ENCODE measurements at places on chromosomes 2 and 18.

- H3K36me3 ChIP-seq, result no peaks in the 10 kb centered on the region
- no peak overlapping the region for H3K4me3 ChIP-seq
- peaks cover 7% of the 10 kb centered on the region for H3K27me3 ChIP-seq
- no peak overlapping the region for H3K27ac ChIP-seq
- no peak for DNase-seq
These were observed 38.0 kb downstream of the HJURP start for GRCh38 chr2:233816334-233816733.

DNA sequence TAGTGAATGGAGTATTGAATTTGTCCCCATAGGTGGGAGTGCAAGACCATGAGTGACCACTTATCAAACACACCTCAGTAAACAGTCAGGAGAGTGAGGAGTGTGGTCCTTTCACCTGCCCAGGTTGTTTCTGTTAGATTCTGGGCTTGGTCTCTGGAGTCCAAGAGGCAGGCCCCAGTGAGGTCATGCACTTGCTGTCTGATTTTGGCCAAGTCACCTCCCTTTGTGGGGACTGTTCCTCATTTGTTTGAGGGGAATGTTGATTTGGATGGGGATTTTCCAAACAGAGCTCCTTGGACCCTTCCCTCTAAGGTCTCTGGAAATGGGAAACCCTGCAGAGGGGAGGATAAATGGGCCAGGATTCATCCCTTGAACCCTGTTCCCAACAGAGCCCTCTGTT lies 7.3 kb downstream of the IL1RN start:
- no peak for DNase-seq
- no peaks in the 10 kb centered on the region for H3K36me3 ChIP-seq
- no peak overlapping the region for H3K4me3 ChIP-seq
- H3K27me3 ChIP-seq, result no peaks in the 10 kb centered on the region
- no peak overlapping the region for H3K27ac ChIP-seq

DNA sequence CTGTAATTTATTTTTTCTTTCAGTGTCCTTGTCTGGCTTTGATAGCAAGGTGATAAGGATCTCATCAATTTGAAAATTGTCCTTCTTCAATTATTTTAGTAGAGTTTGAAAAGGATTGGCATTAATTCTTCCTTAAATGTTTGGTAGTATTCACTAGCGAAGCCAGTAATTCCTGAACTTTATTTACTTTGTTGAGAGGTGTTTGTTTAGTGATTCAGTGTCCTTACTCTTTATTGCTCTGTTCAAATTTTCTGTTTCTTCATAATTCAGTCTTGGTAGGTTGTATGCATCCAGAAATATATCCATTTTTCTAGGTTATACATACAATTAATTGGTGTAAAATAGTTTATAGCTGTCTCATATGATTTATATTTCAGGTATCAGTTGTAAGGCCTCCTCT lies 676.7 kb upstream of the POU3F3 start:
- no peaks in the 10 kb centered on the region for H3K36me3 ChIP-seq
- no peak overlapping the region for H3K4me3 ChIP-seq
- H3K4me1 ChIP-seq, result no peaks in the 10 kb centered on the region
- H3K27me3 ChIP-seq, result no peaks in the 10 kb centered on the region

GRCh38 chr2:191821078-191821477 lies 25.8 kb downstream of the CAVIN2 start:
- no peaks in the 10 kb centered on the region for H3K36me3 ChIP-seq
- DNase-seq, result no peak
- no peaks in the 10 kb centered on the region for H3K4me1 ChIP-seq
- no peak overlapping the region for H3K27ac ChIP-seq

- peak overlapping the region; percentile 70 for H3K4me3 ChIP-seq
- H3K27ac ChIP-seq, result peak overlapping the region; percentile 94
- no peak for DNase-seq
- H3K36me3 ChIP-seq, result no peaks in the 10 kb centered on the region
- H3K27me3 ChIP-seq, result no peaks in the 10 kb centered on the region
These were observed 162.8 kb downstream of the LDLRAD4 start for GRCh38 chr18:13381331-13381730.

GRCh38 chr2:9297156-9297555 lies 90.5 kb downstream of the ASAP2 start:
- H3K4me1 ChIP-seq, result no peaks in the 10 kb centered on the region
- no peaks in the 10 kb centered on the region for H3K27me3 ChIP-seq
- no peak for DNase-seq
- no peak overlapping the region for H3K27ac ChIP-seq
- H3K4me3 ChIP-seq, result no peak overlapping the region

GRCh38 chr2:236715077-236715476 lies 145.5 kb downstream of the ACKR3 start:
- H3K36me3 ChIP-seq, result no peaks in the 10 kb centered on the region
- H3K27ac ChIP-seq, result no peak overlapping the region
- H3K4me3 ChIP-seq, result no peak overlapping the region
- DNase-seq, result no peak

- peaks cover 72% of the 10 kb centered on the region for H3K4me1 ChIP-seq
- no peak for DNase-seq
- peak overlapping the region; percentile 63 for H3K27ac ChIP-seq
- H3K27me3 ChIP-seq, result no peaks in the 10 kb centered on the region
These were observed 12.1 kb downstream of the DOCK10 start for GRCh38 chr2:225030203-225030602.

- no peak overlapping the region for H3K4me3 ChIP-seq
- H3K27me3 ChIP-seq, result no peaks in the 10 kb centered on the region
- no peak overlapping the region for H3K27ac ChIP-seq
- no peaks in the 10 kb centered on the region for H3K4me1 ChIP-seq
These were observed 304.8 kb upstream of the FSIP2 start for GRCh38 chr2:185433824-185434223.

GRCh38 chr2:218271487-218271797 lies 1.1 kb downstream of the PNKD start:
- peak overlapping the region; percentile 92 for H3K27ac ChIP-seq
- H3K36me3 ChIP-seq, result peaks cover 30% of the 10 kb centered on the region
- DNase-seq, result no peak
- H3K4me1 ChIP-seq, result peaks cover 42% of the 10 kb centered on the region

GRCh38 chr2:237235383-237236095 lies 149.8 kb downstream of the COPS8 start:
- no peak overlapping the region for H3K27ac ChIP-seq
- DNase-seq, result no peak
- H3K4me3 ChIP-seq, result no peak overlapping the region
- peaks cover 9% of the 10 kb centered on the region for H3K27me3 ChIP-seq

DNA sequence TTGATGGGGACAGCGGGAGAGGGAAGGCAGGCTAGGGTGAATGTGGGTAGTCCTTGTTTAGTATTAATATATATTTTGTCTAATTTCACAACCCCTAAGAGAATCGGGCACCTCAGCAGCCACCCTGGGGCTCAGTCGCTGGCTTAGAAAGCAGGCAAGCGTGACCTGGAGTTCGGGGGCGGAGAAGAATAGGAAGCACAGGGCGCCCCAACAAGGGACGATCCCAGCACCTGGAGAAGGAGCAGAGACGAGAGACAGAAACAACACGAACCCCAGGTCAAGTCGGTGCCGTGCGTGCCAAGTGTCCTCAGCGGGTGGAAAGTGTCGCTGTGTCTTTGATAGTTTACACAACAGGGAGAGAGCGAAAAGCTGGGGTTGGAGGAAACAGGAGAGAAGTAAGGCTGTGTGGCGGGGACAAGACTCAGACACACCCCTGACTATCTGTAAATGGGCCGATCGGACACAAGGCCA lies 95.4 kb downstream of the NFATC1 start:
- H3K36me3 ChIP-seq, result peaks cover 26% of the 10 kb centered on the region
- no peaks in the 10 kb centered on the region for H3K27me3 ChIP-seq
- H3K4me1 ChIP-seq, result peaks cover 13% of the 10 kb centered on the region
- no peak overlapping the region for H3K27ac ChIP-seq
- DNase-seq, result no peak

DNA sequence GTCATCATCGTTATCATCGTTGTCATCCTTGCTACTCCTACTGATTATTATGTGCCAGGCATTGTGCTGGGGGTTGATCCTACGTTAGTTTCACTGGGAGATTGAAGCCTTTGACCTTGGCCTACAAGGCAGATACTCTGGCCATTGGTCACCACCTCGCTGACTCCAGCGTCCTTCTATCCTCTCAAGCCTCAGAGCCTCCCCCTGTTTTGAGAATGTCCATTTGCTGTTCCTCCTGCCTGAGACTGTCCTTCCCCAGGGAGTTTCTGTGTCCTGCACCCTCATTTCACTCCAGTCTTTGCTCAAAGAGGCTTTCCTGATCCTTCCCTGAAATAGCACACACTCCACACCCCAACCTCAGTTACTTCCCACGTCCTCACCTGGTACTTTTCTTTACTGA lies 57.8 kb downstream of the ACAA2 start:
- DNase-seq, result no peak
- no peak overlapping the region for H3K27ac ChIP-seq
- no peaks in the 10 kb centered on the region for H3K27me3 ChIP-seq
- no peaks in the 10 kb centered on the region for H3K36me3 ChIP-seq

GRCh38 chr18:959854-960253 lies 55.2 kb downstream of the ADCYAP1 start:
- H3K4me3 ChIP-seq, result no peak overlapping the region
- no peak for DNase-seq
- H3K36me3 ChIP-seq, result no peaks in the 10 kb centered on the region
- H3K27me3 ChIP-seq, result peaks cover 20% of the 10 kb centered on the region
- H3K27ac ChIP-seq, result no peak overlapping the region

DNA sequence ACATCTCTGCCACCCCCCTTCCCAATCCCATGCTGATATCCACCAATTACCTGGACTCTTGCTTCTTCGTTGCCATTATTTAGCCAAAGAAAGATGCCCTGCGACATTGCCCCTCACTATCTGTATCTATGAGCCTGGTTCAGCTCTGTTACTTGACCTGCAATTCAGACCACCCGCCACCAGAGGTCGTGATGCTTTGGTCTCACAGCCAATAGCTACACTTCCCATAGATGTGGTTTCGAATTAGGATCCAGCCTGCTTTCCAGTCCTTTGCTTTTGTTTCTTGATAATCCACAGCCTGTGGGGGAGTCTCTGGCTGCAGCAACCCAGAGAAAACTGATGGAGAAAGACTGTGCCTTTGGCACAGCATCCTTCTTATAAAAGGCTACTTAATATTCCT lies 239.4 kb downstream of the KLHL29 start:
- H3K4me1 ChIP-seq, result no peaks in the 10 kb centered on the region
- no peak overlapping the region for H3K4me3 ChIP-seq
- no peaks in the 10 kb centered on the region for H3K27me3 ChIP-seq
- H3K36me3 ChIP-seq, result peaks cover 3% of the 10 kb centered on the region
- DNase-seq, result peak; percentile 15
- H3K27ac ChIP-seq, result no peak overlapping the region

GRCh38 chr18:27377251-27377650 lies 192.1 kb upstream of the CHST9 start:
- no peaks in the 10 kb centered on the region for H3K4me1 ChIP-seq
- H3K36me3 ChIP-seq, result no peaks in the 10 kb centered on the region

- H3K27ac ChIP-seq, result no peak overlapping the region
- H3K4me3 ChIP-seq, result no peak overlapping the region
- DNase-seq, result no peak
- H3K27me3 ChIP-seq, result no peaks in the 10 kb centered on the region
These were observed 314.5 kb upstream of the MMADHC start for GRCh38 chr2:149902081-149902480.

GRCh38 chr2:132400901-132401240 lies 15.7 kb upstream of the GPR39 start:
- no peaks in the 10 kb centered on the region for H3K4me1 ChIP-seq
- H3K27ac ChIP-seq, result no peak overlapping the region
- H3K36me3 ChIP-seq, result no peaks in the 10 kb centered on the region

GRCh38 chr2:190255676-190256075 lies 64.0 kb downstream of the HIBCH start:
- no peaks in the 10 kb centered on the region for H3K27me3 ChIP-seq
- H3K27ac ChIP-seq, result no peak overlapping the region
- DNase-seq, result no peak
- peaks cover 41% of the 10 kb centered on the region for H3K36me3 ChIP-seq
- no peaks in the 10 kb centered on the region for H3K4me1 ChIP-seq

- no peak for DNase-seq
- H3K27ac ChIP-seq, result no peak overlapping the region
- H3K4me1 ChIP-seq, result no peaks in the 10 kb centered on the region
- peaks cover 7% of the 10 kb centered on the region for H3K27me3 ChIP-seq
- no peaks in the 10 kb centered on the region for H3K36me3 ChIP-seq
- H3K4me3 ChIP-seq, result no peak overlapping the region
These were observed 225.8 kb downstream of the RNF152 start for GRCh38 chr18:61666876-61667590.

GRCh38 chr2:112433932-112434730 lies 686 bp upstream of the RGPD8 start:
- no peaks in the 10 kb centered on the region for H3K36me3 ChIP-seq
- H3K4me3 ChIP-seq, result no peak overlapping the region
- peaks cover 6% of the 10 kb centered on the region for H3K27me3 ChIP-seq
- DNase-seq, result no peak
- no peak overlapping the region for H3K27ac ChIP-seq
- H3K4me1 ChIP-seq, result peaks cover 6% of the 10 kb centered on the region

GRCh38 chr2:109356324-109357035 lies 227.5 kb downstream of the SH3RF3 start:
- no peak overlapping the region for H3K27ac ChIP-seq
- DNase-seq, result no peak
- peaks cover 1% of the 10 kb centered on the region for H3K4me1 ChIP-seq
- no peaks in the 10 kb centered on the region for H3K36me3 ChIP-seq

- no peaks in the 10 kb centered on the region for H3K36me3 ChIP-seq
- DNase-seq, result no peak
- H3K4me1 ChIP-seq, result no peaks in the 10 kb centered on the region
- H3K4me3 ChIP-seq, result no peak overlapping the region
These were observed 181.1 kb downstream of the METTL4 start for GRCh38 chr18:2390158-2390557.

DNA sequence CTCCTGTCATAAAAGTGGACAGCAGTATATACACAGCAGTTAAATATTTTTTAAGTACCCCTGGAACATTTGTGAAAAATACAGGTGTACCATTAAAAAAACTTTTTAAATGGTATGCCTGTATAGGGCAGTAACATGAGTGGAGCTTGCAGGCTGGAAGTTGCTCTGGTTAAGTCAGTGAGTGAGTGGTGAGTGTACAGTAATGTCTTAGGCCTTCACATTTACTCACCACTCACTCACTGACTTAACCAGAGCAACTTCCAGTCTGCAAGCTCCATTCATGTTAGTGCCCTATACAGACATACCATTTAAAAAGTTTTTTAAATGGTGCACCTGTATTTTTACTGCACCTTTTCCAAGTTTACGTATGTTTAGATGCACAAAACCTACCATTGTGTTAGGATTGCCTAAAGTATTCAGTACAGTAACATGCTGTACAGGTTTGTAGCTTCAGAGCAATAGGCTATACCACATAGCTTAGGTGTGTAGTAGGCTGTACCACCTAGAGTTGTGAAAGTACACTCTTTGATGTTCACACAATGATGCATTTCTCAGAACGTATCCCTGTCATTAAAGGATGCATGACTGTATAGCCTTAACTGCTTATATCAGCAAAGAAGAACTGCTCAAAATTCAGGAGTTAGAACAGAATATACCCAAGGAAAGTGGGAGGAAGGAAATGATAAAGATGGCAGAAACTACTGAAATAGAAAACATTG lies 112.6 kb downstream of the EHBP1 start:
- H3K4me3 ChIP-seq, result no peak overlapping the region
- H3K4me1 ChIP-seq, result no peaks in the 10 kb centered on the region
- no peak overlapping the region for H3K27ac ChIP-seq

- H3K4me3 ChIP-seq, result no peak overlapping the region
- H3K27ac ChIP-seq, result no peak overlapping the region
- H3K36me3 ChIP-seq, result peaks cover 23% of the 10 kb centered on the region
- H3K27me3 ChIP-seq, result peaks cover 2% of the 10 kb centered on the region
These were observed 39.4 kb downstream of the CMPK2 start for GRCh38 chr2:6826081-6826913.

GRCh38 chr18:56112013-56112749 lies 524.2 kb upstream of the TCF4 start:
- no peak for DNase-seq
- H3K27me3 ChIP-seq, result peaks cover 5% of the 10 kb centered on the region
- no peak overlapping the region for H3K27ac ChIP-seq
- peaks cover 14% of the 10 kb centered on the region for H3K4me1 ChIP-seq
- peak overlapping the region; percentile 4 for H3K4me3 ChIP-seq
- H3K36me3 ChIP-seq, result no peaks in the 10 kb centered on the region

Data from activated CD4-positive, alpha-beta T cell treated with anti-CD3 and anti-CD28 coated beads, Interleukin-2, amount 10 ng/mL, durations not matched to agents 7 days and 5 days (primary cell).